NCI-H510A (cell line): ENCODE measurements at places on chromosomes 5 and 9.

- no peak for DNase-seq
Measured at GRCh38 chr9:95648225-95648624, 131.5 kb upstream of the PTCH1 start.

GRCh38 chr9:137452006-137452760 is 7.0 kb downstream of the NSMF start:
- DNase-seq, result no peak

DNA sequence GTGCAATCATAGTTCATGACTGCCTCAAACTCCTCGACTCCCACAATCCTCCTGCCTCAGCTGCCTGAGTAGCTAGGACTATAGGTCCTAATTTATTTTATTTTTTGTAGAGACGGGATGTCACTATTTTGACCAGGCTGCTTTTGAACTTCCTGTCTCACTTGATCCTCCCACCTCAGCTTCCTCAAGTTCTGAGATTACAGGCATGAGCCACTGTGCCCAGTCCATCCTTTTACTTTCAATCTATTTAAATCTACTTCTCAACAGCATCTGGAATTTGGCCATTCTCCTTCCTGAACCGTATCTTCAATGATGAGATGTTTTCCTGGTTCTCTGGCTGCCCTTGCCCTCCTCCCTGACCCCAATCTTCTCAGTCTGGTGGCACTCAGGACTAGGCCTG is 12.2 kb upstream of the GRIN1 start:
- no peak for DNase-seq

GRCh38 chr9:87564111-87564510 is 66.4 kb downstream of the DAPK1 start:
- DNase-seq, result no peak

- peak; percentile 95 for DNase-seq
Measured at GRCh38 chr9:124011460-124012301, at the start of gene LHX2. LHX2 (plus strand) TSS chr9:124011768; CDS start chr9:124012349, 581 bp downstream.

DNA sequence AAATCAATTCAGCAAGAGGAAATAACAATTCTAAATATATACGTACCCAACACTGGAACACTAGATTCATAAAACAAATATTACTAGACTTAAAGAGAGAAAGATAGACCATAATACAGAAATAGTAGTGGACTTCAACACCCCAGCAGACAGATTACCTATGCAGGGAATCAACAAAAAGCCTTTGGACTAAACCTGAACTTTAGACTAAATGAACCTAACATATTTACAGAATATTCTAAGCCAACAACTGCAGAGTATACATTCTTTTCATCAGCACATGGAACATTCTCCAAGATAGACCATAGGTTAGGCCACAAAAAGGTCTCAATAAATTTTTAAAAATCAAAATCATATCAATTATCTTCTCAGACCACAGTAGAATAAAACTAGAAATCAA is 32.9 kb upstream of the BARX1 start:
- no peak for DNase-seq

GRCh38 chr9:115597330-115597895 is 479.5 kb upstream of the TNC start:
- peak; percentile 22 for DNase-seq

- no peak for DNase-seq
Measured at GRCh38 chr5:170405817-170406216, 16.6 kb upstream of the KCNMB1 start.

DNA sequence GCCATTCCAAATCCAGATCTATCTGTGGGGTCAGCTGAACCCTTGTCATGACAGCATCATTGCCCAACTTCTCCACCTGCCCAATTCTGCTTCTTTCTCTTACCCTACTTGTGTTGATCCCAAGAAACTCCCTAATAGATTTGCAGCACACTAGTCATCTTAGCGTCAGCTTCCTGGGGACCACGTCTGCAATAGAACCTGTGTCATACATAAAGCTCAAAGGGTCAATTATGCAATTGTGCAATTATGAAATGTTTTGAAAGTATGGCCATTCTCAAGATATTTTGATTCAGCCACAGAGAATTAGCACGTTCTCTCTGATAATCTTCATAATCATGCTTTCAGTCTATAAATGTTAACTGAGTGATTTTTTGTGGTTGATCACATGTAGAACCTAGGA is 87.4 kb upstream of the PAPPA start:
- DNase-seq, result no peak

GRCh38 chr5:78003450-78003849 is 227.3 kb upstream of the TBCA start:
- DNase-seq, result no peak

GRCh38 chr5:35543408-35543807 is 74.3 kb upstream of the SPEF2 start:
- no peak for DNase-seq

- DNase-seq, result no peak
Measured at GRCh38 chr5:125834438-125835115, 588.6 kb upstream of the GRAMD2B start.

DNA sequence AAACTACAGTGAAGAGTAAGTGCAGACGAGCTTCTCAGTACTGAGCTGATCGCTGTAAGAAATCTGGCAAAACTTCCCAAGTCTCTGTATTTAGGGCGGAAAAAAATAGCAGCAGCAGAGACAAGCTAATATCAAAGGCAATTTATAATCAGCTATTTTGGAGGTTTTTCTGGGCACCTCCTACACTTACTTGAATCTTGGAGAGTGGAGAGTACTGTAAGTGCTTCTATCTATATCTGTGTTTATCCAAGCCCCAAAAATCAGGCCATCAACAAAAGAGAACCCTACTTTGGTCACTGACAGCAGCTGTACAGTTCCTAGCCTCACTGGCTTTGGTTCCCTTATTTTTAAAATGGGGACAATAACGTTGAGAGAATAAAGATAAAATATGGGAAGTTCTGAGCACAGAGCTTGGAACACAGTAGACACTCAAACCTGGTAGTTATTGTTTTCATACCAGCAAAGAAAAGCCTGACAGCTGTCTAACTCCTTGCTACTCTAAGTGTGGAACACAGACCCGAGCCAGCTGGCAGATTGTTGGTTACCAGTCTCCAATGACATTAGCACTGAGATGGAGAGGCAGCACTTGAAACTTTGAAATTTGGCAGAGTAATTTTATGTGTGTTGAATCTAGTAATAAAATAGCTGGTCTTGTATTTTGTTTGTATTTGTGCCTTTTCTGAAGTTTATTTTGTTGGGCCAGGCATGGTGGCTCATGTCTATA is 96.0 kb upstream of the SLC28A3 start:
- DNase-seq, result no peak

DNA sequence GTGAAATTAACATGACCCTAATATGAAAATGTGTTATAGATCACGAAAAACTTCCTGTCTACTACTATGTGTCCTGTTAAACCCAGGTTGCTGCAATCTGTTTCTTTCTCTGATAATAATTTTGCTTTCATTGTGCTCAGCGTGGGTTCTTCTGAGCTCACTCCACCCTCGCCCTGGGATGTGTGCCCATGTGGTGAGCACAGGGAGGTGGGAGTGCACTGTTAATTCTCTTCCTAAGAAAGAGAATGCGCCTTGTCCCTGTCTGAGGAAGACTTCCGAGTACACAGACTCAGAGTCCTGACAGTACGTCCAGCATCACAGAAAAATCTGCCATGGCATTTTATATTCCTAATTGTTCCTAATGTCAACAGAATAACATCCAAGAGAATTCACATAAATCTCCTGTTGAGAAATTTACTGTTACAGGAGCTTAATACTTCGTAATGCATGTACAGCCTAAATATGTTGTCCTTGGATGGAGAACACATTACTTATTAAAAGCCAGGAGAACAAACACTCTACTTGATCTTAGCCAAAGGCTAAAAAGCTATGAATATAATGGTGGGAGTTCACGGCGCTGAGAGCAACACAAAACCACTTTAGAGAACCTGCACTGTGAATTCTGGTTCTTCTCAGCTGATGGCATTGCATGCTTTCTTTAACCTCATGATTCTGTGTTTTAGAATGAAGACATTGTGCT is 102.6 kb downstream of the PDE4D start:
- no peak for DNase-seq

- DNase-seq, result no peak
Measured at GRCh38 chr5:135654761-135655467, 76.1 kb upstream of the CXCL14 start.

- no peak for DNase-seq
Measured at GRCh38 chr9:34993502-34994259, 4.1 kb downstream of the DNAJB5 start.

DNA sequence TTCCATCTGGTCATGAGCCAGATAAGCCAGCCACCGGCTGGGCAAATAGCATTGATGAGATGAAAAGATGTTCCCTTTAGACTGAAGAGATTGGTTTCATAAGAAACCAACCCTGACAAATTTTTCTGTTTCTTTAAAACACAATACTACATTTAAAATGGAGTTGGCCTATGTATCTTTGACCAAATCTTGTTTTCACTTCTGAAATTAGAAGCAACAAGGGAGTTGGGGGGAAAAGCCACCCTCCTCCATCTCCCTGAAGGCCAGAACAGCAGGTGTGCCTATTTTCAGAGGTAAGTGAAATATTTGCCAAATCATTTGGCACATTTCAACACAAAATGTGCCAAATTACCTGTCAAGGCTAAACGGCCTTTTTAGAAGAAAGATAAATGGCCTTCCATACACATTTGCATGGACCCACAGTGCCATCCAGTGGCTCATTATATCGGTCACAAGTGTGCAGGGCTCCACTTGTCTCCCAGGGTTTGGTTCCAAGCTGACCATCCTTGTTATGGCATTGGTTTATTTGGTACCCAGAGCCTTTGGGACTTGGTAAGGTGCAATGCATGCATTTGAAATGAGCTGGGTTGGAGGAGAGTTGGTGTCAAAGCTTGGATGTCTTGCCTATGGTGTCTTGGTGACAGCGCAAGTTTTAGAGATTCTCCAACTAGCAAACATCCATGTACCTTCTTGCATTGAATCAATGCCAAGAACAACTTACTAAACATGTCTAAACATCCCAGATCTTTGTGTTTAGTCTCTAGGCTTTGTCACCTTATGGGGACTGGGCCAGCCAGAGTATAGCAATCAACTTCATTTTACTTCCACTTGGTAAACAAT is 372.0 kb upstream of the KIF2A start:
- DNase-seq, result peak; percentile 2

DNA sequence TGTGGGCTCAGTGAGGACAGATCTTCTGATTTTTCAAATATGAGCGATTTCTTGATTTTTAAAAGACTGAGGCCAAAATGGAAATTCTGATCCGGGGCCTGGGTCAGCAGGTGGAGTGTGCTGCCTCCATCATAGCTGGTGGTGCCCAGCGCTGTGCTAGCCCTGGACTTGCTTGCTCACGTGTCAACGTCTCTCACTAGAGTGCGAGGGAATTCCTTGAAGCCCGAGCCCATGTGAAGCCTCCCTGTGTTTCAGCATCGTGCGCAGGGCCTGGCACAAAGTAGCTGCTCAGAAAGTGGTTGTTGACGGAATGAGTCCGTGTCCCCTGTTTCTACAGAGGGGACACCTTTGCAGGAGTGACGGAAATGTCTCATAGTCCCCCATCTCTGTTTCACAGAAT is 50.5 kb downstream of the RGS3 start:
- no peak for DNase-seq

DNA sequence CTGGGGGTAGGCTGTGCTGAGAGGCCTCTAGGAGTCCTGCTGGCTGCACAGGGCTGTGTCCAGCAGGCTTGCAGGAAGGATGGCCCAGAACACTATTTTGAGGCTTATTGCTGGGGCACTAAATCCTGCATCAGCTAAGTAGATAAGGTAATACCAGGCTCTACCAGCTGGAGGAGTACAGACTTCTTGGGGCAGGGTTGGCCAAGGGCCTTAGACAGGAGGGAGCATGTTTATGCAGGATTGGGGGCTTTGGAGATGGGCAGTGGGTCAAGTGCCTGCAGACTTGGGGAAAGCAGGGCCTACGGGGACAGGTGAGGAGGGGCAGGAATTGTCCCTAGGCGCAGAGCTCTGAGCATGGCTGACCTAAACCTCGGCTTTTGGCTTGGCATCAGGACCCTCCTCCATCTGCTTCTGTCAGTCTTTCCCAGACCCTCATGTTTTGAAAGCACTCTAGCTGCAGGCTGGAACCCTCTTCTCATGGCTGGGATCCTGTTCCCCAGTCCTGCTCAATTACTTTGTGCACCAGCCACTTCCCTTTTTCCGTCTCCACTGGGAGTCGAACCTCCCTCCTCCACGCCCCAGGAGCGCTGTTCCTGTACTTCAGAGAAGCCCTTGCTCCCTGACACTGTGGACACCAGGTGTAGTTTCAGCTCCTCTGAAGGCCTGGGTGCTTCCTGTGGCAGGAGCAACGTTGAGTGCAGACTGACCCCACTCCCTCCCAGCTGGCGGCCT is 61.0 kb upstream of the SPTLC1 start:
- DNase-seq, result no peak

- DNase-seq, result no peak
Measured at GRCh38 chr9:125974705-125975104, 227.5 kb downstream of the PBX3 start.

- DNase-seq, result no peak
Measured at GRCh38 chr5:75948438-75948837, 134.7 kb upstream of the SV2C start.

DNA sequence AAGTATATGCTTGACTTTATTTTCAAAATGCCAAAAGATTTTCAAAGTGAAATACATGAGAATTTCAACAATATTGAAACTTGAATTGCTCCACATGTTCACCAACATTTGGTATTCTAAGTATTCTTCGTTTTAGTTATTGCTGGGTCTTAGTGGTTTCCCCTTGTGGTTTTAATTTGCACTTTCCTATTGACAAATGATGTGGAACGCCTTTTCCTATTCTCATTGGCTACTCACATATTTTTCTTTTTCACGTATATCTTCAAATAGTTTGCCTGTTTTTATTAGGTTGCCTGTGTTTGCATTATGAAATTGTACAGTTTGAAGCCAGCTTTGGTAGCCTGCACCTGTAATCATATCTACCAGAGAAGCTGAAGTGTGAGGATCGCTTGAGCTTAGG is 405.7 kb upstream of the IRX2 start:
- no peak for DNase-seq

DNA sequence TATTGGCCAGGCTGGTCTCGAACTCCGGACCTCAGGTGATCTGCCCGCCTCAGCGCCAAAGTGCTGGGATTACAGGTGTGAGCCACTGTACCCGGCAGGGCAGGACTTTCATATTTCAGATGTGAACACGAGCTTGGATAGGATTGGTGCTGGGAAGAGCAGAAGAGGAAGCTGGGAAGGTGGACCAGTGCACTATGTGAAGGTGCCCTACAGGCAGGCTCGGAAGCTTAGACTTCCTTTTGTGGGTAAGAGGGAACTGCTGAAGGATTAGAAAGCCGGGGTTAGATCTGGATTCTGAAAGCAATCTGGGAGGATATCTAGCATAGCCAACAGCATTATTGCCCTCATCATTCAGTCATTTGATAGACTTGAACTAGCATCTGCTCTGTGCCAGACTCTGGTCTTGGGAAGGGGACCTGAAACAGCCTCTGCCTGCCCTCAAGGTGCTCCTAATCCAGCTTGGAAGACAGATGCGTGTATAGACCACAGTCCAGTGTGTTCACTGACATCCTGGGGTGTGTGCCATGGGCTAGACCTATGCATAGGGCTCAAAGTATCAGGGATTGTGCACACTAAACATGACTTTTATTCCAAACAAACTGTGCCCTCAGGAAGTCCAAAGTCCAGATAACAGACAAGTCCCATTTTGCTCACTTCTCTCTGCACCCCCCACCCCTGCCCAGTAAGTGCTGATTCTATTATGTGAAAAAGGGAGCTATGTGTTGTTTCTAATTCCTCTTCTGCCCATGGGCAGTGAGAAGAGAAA is 637 bp downstream of the CBY3 start:
- no peak for DNase-seq

- no peak for DNase-seq
Measured at GRCh38 chr5:59089767-59090166, 506.9 kb downstream of the RAB3C start.

- DNase-seq, result no peak
Measured at GRCh38 chr5:119395080-119395836, 39.4 kb downstream of the TNFAIP8 start.
